ENCODE measurements at places on chromosomes 11 and 22.

DNA sequence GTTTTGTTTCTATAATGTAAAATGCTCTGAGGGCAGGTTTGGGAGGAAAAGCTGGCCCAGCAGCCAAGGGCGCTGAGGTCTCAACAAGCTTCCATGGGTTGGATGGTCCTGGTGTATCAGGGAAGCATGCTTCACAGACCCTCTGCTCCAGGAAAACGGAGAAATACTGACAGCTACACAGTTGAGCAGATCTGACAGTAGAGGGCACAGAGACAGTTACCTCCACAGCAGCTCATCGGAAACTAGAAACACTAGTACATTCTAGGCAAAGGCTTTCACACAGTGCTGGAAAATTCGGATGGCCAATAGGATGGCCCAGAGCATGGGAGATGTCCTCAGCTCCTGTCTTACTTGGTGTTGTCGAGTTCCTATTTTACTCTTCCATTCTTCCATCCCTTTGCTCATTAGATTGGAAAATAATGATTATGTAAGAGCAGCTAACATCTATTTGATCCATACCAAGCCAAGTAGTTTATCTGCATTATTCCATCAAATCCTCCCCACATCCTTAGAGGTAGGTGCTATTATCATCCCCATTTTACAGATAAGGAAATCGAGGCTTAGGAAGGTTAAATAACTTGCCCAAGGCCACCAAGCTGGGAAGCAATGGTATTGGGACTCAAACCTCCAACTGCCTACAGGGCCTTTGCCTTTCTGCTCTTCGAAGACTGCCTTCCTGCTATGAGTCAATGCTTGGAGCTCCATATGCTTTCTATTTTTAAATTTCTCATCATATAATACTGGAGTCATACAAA lies 28.3 kb downstream of the LMO2 start:
- peaks cover 1% of the 10 kb centered on the region for H3K27me3 ChIP-seq
- H3K4me3 ChIP-seq, result no peak overlapping the region
- no peak for DNase-seq
- H3K27ac ChIP-seq, result no peak overlapping the region
- H3K4me1 ChIP-seq, result no peaks in the 10 kb centered on the region

GRCh38 chr22:17307566-17307965 lies 61.7 kb upstream of the CECR2 start:
- H3K4me3 ChIP-seq, result no peak overlapping the region
- no peaks in the 10 kb centered on the region for H3K27me3 ChIP-seq
- H3K4me1 ChIP-seq, result no peaks in the 10 kb centered on the region
- no peak for DNase-seq
- H3K36me3 ChIP-seq, result no peaks in the 10 kb centered on the region
- H3K27ac ChIP-seq, result no peak overlapping the region

GRCh38 chr22:26251869-26252268 lies 82.6 kb downstream of the SEZ6L start:
- H3K27ac ChIP-seq, result no peak overlapping the region
- no peak for DNase-seq
- no peaks in the 10 kb centered on the region for H3K36me3 ChIP-seq
- no peaks in the 10 kb centered on the region for H3K27me3 ChIP-seq

GRCh38 chr22:39713799-39714290 lies 143.3 kb downstream of the CACNA1I start:
- H3K4me1 ChIP-seq, result no peaks in the 10 kb centered on the region
- no peak overlapping the region for H3K4me3 ChIP-seq
- H3K27ac ChIP-seq, result no peak overlapping the region
- H3K27me3 ChIP-seq, result no peaks in the 10 kb centered on the region
- DNase-seq, result no peak

DNA sequence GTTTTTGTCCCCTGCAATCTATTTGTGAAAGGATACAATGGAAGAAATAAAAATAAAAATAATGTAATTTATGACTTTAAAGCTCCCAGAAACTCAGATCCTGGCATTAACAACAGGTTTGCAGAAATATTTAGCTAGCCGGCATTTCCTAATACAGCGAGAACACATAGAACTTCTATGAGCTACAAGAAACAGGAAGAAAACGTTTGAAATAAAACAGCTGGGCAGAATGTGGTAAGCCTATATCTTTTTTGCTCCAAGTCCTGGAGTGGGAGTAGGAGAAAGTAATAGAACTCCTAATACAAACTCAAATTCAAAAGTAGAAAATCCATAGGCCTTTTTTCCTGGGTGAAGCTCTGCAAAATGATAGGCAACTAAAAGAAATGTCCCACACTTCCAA lies 29.6 kb upstream of the FIBIN start:
- no peak overlapping the region for H3K4me3 ChIP-seq
- DNase-seq, result no peak
- no peak overlapping the region for H3K27ac ChIP-seq
- no peaks in the 10 kb centered on the region for H3K36me3 ChIP-seq
- H3K27me3 ChIP-seq, result no peaks in the 10 kb centered on the region

GRCh38 chr11:1382429-1382828 lies 7.3 kb upstream of the BRSK2 start:
- H3K4me1 ChIP-seq, result no peaks in the 10 kb centered on the region
- peak overlapping the region; percentile 84 for H3K27ac ChIP-seq
- no peaks in the 10 kb centered on the region for H3K36me3 ChIP-seq
- H3K4me3 ChIP-seq, result peak overlapping the region; percentile 59
- H3K27me3 ChIP-seq, result no peaks in the 10 kb centered on the region

DNA sequence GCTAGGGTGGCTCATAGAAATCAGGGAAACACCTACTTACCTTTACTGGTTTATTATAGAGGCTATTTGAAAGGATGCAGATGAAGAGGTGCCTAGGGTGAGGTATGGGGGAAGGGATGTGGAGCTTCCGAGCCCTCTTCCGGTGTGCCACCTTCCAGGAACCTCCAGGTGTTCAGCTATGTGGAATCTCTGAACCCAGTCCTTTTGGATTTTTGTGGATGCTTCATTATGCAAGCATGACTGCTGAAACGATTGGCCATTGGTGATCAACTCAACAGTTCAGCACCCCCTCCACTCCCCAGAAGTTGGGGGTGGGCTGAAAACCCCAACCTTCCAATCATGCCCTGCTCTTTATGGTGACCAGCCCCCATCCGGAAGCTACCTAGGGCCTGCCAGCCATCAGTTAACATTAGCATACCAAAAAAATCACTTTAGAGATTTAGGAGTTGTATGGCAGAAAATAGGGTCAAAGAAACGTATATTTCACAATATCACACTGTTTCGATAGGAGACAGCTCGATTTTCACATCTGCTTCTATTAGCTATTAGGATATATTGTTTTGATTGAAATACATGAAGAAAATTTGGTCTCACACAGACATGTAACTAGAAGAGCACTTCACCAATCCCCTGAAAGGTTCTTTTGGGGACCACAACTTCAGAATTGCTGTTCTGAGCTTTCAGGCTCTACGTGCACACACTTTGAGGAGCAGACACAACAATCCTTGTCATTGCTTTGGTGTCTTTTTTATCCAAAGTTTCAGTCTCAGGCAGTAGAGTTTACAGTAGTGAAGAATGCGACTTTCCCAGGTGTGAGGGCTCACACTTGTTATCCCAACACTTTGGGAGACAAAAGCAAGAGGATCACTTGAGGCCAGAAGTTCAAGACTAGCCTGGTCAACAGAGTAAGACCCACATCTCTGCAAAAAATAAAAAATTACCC lies 3.3 kb upstream of the POLR2G start:
- DNase-seq, result no peak
- no peaks in the 10 kb centered on the region for H3K36me3 ChIP-seq
- peaks cover 9% of the 10 kb centered on the region for H3K4me1 ChIP-seq

- H3K4me1 ChIP-seq, result no peaks in the 10 kb centered on the region
- no peak overlapping the region for H3K4me3 ChIP-seq
- no peak for DNase-seq
- H3K27ac ChIP-seq, result no peak overlapping the region
Observed at GRCh38 chr11:10641177-10641911, 52.2 kb downstream of the IRAG1 start.

DNA sequence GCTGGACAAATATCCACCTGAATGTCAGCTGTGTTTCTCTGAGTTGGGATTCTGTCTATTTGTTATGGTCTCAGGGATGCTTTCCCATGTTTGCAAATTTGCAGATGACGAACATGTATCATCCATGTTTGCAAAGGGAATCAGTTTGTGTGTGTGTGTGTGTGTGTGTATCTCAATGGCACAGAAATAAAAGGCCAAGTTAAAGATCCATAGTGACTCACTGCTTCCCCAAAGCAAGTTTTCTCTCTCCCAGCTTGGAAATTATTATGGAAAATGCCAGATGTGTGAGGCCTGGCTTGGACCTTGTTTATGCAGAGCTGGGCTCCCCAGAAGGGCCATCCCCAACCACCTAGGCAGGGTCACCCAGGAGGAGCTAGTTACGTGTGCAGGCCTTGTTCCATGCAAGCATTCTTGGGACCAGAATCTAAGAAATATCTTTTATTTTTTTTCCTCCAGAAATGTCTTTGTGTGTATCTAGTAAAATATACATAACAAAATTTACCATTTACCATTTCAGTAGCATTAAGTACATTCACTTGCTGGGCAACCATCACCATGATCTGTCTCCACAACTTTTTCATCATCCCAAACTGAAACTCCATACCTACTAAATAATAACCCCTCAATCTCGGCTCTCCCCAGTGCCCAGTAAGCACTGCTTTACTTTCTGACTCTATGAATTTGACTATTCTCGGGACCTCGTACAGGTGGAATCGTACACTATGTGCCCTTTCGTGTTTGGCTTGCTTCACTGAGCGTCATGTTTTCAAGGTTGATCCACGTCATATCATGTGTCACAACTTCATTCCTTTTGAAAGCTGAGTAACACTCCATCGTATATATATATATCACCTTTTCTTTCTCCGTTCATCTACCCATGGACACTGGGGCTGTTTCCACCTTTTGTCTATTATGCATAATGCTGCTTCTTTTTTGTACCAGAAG lies 56.6 kb upstream of the WNT7B start:
- H3K4me1 ChIP-seq, result no peaks in the 10 kb centered on the region
- H3K27ac ChIP-seq, result no peak overlapping the region
- H3K27me3 ChIP-seq, result no peaks in the 10 kb centered on the region
- H3K36me3 ChIP-seq, result no peaks in the 10 kb centered on the region
- H3K4me3 ChIP-seq, result no peak overlapping the region
- DNase-seq, result peak; percentile 27

DNA sequence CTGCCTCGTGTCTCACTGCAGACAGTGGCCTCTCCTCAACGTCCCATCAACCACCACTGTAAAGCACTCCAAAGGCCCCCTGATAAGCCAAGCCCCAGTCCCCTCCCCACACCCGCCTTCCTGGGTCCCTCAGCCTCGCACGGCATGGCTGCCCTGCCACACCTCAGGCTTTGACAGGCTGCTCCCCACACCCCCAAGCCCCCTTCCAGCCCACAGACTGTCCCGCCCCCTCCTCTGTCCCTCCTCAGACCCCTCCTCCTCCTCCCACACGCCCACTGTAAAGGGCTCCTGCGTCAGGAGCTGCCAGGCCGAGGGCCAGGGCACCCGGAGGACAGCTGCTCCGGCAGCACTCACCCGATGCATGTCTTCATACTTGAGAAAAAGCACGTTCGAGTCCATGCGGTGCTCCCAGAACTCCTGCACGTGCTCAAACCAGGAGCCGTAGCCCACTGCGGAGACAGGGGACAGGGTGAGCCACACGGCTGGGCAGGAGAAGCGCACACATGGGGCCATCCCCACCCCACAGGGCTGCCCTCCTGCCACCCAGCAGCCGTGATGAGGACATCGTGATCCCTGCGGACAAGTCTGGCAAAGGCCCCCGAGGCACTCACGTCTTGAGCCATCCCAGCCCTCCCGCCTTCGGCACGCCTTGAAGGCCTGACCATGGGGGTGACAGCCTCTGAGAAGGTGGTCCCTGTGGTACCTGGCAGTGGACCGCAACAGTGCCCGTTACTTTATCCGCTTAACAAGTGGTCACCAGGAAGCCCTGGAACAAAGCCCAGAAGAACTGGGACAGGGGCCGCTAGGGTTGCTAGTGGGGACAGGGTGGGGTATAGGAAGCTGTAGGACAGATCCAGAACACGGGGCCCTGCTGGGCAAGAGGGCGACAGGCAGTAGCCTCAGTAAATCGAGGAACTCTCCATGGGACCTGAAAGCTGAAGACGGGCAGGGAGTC lies 21.5 kb upstream of the EFCAB6 start:
- H3K4me1 ChIP-seq, result no peaks in the 10 kb centered on the region
- H3K36me3 ChIP-seq, result no peaks in the 10 kb centered on the region
- no peak overlapping the region for H3K4me3 ChIP-seq
- no peaks in the 10 kb centered on the region for H3K27me3 ChIP-seq
- DNase-seq, result no peak
- H3K27ac ChIP-seq, result no peak overlapping the region

GRCh38 chr22:35821654-35822053 lies 104.0 kb downstream of the APOL5 start:
- no peaks in the 10 kb centered on the region for H3K27me3 ChIP-seq
- no peak overlapping the region for H3K4me3 ChIP-seq
- H3K27ac ChIP-seq, result no peak overlapping the region
- no peaks in the 10 kb centered on the region for H3K4me1 ChIP-seq
- no peaks in the 10 kb centered on the region for H3K36me3 ChIP-seq
- DNase-seq, result no peak

- H3K27ac ChIP-seq, result no peak overlapping the region
- H3K36me3 ChIP-seq, result no peaks in the 10 kb centered on the region
- H3K4me1 ChIP-seq, result no peaks in the 10 kb centered on the region
- no peak overlapping the region for H3K4me3 ChIP-seq
Observed at GRCh38 chr11:108616549-108616948, 23.0 kb upstream of the EXPH5 start.

DNA sequence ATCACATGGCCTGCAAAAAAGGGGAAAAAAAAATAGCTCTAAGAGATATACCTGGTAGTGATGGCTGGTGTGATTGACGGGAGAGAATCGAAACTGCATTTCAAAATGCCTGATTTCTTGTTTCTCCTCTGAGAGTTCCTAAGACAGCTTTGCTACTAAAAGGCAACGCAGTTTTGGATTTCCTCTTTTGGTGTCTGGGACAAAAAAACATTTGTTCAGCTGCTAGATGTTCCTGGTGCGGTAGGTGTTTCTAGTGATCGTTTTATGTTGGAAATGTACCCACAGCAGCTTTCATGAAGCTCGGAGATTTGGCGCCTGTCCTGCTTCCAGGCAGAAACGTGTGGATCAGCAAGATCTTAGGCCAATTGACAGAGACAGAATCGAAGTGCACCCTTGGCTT lies 18.1 kb downstream of the P2RX3 start:
- DNase-seq, result no peak
- no peaks in the 10 kb centered on the region for H3K36me3 ChIP-seq
- H3K27me3 ChIP-seq, result no peaks in the 10 kb centered on the region

All from breast epithelium (tissue), 4 donors.